ENCODE measurements at places on chromosomes 7 and 10.

DNA sequence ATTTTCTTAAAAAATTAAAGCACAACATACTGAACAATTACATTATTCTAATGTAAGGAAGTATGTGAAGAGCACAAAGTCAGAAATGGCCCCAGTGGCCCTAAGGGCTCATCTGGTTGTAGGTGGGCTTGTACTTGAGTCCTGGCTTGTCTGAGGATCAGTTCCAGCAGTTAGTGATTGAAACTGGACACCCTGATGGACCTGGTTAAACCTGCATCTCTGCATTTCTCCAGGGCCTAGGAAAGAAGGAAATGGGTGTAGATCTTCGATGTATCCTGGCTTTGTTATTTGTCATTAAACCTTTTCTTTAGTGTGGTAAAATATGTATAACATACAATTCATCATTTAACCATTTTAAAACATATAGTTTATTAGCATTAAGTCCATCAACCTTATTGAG is 9.7 kb upstream of the AKR1C2 start:
- DNase-seq = no peak

GRCh38 chr10:129929343-129930292 is 34.5 kb downstream of the EBF3 start:
- no peak for DNase-seq

DNA sequence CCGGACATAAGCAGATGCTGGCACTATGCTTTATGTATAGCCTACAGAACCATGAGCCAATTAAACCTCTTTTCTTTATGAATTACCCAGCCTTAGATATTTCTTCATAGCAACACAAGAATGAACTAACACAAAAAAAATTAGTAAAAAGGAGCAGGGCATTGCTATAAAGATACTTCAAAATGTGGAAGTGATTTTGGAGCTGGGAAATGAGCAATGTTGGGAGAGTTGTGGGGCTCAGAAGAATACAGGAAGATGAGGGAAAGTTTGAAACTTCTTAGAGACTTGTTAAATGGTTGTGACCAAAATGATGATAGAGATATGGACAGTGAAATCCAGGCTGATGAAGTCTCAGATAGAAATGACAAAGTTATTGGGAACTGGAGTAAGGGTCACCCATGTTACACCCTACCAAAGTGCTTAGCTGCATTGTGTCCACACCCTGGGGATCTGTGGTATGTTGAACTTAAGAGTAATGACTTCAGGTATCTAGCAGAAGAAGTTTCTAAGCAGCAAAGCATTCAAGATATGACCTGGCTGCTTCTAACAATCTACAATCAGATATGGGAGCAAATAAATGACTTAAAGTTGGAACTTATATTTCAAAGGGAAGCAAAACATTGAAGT is 24.2 kb downstream of the PNLIPRP3 start:
- no peak for DNase-seq

DNA sequence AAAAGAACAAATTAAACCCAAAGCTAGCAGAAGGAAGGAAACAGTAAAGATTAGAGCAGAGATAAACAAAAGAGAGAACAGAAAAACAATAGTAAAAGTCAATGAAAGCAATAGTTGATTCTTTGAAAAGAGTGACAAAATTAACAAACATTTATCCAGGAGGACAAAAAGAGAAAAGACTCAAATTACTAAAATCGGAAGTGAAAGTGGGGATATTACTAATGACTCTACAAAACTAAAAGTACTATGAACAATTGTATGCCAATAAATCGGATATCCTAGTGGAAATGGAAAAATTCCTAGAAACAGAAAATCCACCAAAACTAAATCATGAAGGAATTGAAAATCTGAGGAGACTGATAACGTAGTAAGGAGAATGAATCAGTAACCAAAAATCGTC is 96.3 kb downstream of the SNX13 start:
- no peak for DNase-seq

DNA sequence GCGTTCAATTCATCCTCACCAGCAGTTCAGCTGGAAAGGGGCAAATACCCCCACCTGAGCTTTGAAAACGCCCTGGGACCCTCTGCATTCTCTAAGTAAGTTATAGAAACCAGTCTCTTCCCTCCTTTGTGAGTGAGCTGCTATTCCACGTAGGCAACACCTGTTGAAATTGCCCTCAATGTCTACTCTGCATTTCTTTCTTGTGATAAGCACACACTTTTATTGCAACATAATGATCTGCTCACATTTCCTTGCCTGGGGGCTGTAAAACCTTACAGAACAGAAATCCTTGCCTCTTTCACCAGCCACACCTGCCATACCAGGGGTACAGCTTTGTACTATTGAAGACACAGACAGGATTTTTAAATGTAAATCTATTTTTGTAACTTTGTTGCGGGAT is 155.8 kb upstream of the LANCL2 start:
- DNase-seq = no peak

- DNase-seq = no peak
Observed at GRCh38 chr10:71319042-71319799, at the start of gene SLC29A3. SLC29A3 (plus strand) TSS chr10:71319259; CDS start chr10:71319310, 51 bp downstream.

- no peak for DNase-seq
Observed at GRCh38 chr10:110530131-110530831, 32.6 kb downstream of the DUSP5 start.

DNA sequence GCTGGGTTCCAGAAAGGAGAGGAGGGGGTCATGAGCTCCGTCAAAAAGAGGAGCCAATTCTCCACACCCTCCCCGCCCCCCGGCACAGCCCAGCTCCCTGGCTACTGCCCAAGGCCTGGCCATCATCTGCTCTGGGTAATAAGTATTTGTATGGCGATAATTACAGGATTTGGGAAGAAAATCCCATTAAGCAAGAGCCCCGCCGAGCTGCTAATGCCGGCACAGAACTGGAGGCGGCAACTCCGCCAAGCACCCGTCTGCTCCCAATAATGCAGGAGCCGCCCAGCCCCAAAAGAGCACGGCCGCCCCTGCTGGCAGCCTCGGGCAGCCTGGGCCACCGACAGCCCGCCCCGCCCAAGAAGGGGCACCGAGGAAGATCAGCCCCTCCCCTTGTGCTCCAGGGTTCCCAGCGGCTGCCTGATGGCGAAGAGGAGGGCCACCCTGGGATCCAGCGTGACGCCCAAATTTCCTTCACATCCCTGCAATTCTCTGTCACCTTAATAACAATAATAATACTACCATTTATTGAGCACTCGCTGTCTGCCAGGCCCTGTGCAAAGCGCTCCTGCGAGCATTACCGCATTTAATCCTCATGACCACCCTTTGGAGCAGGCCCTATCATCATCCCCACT is 5.9 kb downstream of the SLIT1 start:
- DNase-seq = no peak

GRCh38 chr7:55657654-55658053 is 85.4 kb upstream of the VOPP1 start:
- DNase-seq = no peak

DNA sequence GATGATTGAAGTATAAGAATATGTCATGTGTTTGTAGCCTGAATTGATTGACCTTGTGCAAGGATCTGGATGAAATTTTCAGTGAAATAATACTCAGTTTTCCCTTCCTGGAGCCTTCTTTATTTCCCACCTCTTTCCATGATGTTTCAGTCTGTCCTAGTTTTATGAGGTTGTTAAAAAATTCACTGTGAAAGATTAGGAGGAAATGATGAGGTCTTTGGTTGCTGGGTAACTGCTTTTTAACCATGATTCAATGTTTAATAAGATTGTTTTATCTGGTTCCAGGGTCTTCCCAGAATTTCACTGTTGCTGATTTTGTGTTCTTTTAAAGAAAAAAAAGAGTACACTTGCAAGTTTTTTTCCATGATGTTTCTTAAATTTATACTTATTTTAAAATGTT is 221.5 kb downstream of the MBL2 start:
- DNase-seq = no peak

DNA sequence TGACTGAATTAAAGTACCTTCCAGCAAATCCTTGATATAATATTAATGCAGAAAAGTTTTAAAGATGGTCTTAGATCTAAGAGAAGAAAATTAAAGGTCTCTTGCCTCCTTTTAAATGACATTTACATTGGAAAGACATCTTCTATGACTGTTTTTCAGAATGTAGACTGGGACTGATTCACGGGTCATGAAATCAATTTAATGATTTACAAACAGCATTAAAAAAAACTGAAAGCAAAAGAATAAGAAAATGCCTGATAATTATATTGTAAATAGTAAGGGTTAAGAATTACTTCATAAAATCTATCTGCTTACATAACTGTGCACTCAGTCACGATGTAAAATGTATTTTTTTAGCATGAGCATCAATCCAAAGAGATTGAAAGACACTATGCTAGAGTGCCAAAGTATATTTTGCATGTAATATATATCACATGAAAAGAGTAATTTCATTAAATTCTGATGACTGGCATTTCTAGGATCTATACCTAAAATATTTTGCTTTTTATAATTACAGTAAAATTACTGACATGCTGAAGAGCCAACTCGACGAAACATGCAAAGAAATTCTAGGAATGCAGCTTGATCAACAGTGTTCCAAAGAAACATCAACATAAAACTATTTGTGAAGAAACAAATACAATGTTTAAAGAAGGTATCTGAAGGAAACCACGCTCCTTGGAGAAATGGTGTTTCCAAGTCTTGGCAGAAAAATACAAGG is 35.1 kb downstream of the RTKN2 start:
- DNase-seq = no peak

DNA sequence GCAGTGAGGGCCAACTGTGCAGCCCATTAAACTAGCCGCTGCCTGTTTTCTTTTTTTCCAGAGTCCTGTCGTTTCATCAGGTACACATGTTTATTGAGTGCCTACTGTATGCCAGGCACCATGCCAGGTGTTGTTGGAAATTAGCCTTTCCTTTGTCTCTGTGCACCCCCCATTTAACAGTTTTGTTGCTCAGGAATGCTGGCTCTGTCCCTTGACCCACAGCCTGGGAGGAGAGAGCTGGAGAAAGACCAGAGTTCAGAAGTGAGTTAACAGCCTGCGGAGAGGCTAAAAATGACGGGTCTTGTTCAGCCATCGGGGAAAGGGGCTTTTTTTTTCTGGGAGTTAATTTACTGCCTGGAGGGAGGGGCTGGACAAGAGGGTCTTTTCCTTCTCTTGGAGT is 1.3 kb downstream of the LRMDA start:
- no peak for DNase-seq

DNA sequence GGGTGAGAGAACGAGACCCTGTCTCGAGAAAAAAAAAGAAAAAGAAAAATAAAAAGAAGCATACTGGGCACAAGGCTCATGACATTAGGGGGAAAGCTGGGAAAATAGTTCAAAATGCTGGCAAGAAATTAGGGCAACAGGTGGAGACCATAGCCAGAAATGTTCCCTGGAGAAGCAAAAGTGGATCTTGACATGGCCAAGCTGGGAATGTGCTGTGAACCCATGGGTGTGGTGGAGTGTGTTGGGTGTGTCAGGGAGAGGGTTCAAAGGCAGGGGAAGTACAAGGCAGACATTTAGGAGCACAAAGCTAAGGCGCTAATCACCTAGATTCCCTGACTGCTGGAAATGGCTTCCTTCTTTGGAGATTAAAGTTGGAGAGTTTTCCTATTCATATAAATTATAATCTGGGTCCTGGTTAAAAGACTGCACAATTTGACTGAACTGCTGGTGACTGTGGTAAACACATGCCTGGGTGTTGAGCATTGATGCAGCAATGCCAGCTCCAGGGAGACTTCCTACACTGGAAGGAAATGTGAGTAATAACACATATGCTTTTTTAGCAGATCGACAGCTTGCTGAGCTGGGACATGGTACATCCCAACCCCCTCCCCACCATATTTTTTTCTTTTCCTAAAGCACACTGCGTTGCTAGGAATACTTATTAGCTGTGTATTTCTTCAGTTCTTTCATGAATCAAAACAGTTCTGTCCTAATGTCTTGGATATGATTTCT is 70.1 kb upstream of the ARHGAP21 start:
- no peak for DNase-seq

GRCh38 chr10:37643187-37643586 is 214.2 kb downstream of the ZNF248 start:
- no peak for DNase-seq
